ENCODE measurements at places on chromosomes 2 and 18.

- no peak for DNase-seq
Observed at GRCh38 chr2:194587739-194588270, 1069.2 kb upstream of the SLC39A10 start.

DNA sequence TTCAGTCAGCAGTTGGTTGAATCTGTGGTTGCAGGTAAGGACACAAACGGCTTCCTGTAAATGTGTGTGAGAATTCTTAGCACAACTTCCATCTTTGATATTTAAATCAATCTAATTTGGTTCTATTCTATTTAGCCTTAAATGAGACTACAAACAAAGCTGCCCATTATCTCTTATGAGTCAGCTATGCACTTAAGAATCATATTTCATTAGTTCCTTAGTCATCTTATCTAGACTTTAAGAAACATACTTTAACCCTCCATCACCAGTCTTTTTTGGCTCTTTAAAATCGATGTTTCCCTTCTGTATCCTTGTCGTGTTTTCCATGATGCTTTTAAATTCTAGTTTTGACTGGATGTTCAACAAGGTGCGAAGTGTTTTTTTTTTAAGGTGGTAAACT is 114.4 kb upstream of the TMEM200C start:
- DNase-seq = no peak

DNA sequence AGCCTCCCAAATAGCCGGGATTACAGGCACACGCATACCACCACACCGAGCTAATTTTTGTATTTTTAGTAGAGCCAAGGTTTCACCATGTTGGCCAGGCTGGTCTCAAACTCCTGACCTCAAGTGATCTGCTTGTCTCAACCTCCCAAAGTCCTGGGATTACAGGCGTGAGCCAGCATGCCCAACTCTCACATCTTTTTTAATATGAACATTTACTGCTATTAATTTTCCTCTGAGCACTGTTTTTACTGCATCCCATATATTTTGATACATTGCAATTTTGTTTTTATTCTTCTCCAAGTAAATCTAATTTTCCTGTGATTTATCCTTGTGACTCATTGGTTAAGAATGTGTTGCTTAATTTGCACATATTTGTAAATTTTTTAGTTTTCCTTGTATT is 9.5 kb upstream of the TANK start:
- no peak for DNase-seq

- DNase-seq = peak; percentile 67
Observed at GRCh38 chr2:28137221-28137620, 246.7 kb downstream of the BABAM2 start.

DNA sequence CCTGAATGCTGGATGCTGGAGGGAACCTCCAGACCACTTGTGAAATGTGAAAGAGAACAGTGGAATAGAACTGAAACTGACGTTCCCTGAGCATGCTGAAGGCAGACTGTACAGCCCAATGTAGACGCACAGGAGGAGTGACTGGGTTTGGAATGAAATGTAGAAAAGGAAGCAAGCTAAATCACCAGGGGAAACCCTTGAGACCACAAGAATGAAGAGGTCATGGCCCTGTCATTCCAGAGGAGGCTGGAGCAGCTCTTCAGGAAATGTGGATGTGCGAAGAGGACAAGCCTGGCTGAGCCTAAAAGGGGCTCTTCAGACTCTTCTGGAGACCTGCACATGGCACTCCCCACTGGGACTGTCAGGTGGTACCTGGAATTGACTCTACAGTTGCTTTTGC is 118.5 kb upstream of the ALPP start:
- peak; percentile 61 for DNase-seq

DNA sequence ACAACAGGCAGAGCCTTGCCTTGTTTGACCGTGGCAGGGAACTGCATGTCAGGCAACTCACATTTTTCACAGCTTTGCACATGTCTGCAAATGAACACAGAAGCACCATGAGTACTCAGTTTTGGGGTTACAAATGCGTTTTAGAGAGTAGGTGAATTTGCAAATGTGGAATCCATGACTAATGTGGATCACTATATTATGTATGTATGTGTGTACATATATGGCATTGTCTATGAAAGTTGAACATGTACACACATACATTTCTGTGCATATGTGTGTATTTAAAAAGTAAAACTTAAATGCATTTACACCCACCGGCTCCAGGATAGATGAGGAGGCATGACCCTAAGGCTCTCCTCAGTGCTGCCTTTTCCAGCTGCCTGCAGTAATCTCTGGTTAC is 65.1 kb downstream of the SOWAHC start:
- no peak for DNase-seq

GRCh38 chr2:112831946-112832840 is 4.4 kb downstream of the IL1B start:
- DNase-seq = no peak

DNA sequence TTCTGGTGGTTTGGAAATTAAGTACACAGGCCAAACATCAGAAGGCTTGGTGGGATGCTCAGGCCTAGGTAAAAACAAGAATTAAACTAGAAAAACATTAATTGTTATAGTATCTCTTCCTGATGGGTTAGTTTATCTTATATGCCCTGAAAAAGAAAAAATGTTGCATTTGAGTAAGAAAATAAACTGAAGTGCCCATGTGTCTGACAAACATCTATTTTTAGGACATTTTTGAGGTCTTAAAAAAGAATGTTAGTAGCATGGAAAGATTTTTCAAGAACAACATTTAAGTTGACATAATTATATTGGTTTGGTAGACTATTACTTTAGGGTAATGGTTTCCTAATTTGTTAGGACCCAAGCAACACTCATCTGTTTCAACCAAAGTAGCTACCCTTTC is 140.1 kb upstream of the RND3 start:
- no peak for DNase-seq

- no peak for DNase-seq
Observed at GRCh38 chr18:11506856-11507255, 102.5 kb upstream of the SLC35G4 start.

DNA sequence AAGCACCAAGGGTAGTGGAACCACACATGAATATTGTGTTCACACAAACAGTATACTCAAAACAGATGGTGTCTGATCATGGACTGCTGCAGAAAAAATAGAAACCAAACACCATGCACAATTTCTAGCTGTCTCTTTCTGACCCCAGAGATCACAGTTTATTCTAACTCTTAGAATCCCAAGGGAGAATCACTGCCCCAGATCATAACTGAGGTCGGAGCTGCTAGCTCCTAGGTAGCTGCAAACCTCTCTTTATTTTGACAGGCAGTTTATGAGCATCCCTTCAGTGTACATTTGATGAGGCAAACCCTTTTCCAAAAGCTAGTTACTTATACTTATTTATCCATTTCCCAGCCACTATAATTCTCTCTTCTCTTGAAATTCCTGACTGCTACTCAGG is 439.1 kb upstream of the HNMT start:
- no peak for DNase-seq

DNA sequence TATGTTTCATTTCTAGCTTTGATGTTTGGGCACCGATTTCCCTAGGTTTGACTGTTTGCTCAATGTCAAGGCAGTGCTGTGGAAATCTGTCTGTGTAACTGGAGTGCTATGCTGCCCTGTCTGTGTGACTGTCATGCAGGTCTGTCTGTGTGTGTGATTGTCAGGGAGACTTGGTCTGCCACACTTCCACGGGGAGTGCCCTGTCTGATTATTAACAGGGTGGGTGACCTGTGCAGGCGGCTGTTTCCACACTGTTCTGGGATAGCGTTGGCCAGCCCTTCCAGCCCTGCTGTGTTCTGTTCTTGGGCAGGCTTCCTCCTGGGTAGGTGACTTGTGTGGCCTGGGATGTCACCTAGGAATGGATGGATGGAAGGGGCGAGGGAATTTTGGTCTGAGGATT is 85.3 kb downstream of the FHOD3 start:
- no peak for DNase-seq

DNA sequence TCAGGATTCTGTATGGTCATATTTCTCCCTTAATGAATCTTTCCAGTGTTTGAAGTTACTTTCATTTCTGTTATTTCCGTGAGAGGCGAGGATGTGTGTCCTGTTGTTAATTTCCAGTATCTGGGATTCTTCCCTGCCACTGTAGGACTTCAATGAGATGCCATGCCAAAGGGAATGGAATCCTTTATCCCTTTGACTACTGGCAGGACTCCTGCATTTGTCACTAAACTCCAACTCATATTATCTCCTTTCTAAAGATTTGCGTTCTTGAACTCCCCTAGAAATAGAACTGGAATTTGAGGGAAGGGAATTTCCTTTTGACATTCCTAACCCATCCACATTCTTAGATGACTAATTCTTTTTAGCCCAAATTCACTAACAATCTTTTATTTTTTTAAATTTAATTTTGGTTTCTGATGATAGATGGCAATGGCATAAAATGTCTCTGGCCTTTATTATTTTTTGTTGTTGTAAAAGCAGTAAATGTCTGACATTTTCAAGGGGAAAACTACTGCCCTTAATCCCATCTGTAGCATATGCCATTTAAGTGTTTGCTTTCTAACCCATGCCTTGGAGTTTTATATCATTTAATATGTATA is 87.8 kb upstream of the EML6 start:
- DNase-seq = no peak

GRCh38 chr2:174334781-174335251 is at the start of gene SP9:
Gene SP9 (plus strand): TSS chr2:174334954. CDS start chr2:174335093, 139 bp downstream.
- peak; percentile 54 for DNase-seq

DNA sequence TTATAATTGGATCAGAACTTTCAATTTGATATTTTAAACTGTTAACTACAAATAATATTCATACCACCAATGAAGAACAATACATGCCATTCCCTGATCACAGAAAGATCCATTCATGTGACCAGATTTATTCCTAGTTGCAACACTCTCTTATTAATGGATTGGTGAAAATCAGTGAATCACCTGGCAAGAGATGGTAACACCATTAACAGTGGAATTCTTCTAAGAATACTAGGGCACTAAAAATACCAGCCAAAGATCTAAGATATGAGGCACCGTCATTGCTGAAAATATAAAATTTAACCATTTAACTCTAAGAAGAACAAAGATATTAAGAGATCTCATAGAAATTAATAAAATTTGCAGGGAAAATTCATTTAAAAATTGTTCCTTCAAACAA is 58.1 kb downstream of the MAP4K3 start:
- no peak for DNase-seq

GRCh38 chr2:161004379-161004778 is 155.8 kb upstream of the TANK start:
- DNase-seq = peak; percentile 20

- peak; percentile 32 for DNase-seq
Observed at GRCh38 chr2:95323347-95324155, 26.4 kb downstream of the KCNIP3 start.

- no peak for DNase-seq
Observed at GRCh38 chr2:10984418-10985135, 72.8 kb downstream of the KCNF1 start.

DNA sequence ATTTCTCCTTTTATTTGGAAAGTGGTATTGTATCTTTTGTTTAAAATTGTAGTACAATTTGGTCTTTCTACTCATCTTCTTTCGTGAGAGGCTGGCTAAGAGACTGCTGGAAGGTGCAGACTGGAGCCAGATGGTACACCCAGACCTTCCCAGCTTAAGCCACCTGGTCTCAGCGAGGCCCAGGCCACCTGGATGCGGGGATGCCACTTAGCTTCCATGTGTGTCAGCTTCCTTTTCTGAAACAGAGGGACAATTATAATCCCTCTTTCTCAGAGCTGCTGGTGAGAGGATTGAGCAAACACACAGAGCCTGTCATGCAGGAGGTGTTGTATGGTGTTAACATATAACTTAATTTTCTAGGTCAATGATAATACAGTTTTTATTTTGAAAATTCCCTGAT is 17.4 kb downstream of the FARP2 start:
- no peak for DNase-seq

DNA sequence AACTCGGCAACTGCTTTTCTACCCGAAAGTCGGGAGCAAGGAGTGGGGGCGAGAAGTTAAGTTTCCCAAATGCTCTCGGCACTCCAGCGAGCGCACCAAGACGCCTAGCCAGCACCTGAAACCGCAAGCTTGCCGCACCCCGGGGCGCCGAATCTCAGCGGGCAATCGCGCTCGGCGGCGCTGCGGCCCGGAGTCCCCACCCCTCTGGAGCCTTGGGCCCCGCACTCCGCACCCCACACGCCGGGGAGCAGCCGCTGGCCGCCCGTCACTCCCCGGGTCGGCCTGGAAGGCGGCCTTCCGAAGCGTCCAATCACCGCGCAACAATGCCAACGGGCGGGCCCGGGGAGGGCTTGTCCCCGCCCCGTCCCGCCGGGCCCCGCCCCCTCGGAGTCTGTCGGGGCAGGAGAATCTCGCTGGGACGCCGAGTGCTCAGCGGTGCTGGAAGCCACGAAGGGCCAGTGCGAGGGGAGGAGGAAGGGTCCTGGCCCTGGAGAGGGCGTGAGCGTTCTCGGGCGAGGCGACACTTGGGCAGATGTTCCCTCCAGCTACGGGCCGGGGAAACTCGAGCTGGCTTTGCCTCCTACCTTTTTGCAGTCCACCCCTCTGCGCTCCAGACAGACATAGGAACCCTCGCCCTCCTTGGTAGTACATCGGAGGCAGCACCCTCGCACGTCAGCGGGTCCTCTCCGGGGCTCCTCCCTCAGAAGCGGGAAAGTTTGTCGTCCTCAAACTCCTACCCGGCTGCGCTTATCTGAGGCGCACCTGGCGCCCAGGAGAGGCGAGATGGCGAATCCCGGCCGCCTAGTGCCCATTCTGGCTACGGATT is 1.1 kb upstream of the ZBTB7C start:
- peak; percentile 94 for DNase-seq

GRCh38 chr2:201908901-201909300 is 102.6 kb downstream of the CDK15 start:
- no peak for DNase-seq

DNA sequence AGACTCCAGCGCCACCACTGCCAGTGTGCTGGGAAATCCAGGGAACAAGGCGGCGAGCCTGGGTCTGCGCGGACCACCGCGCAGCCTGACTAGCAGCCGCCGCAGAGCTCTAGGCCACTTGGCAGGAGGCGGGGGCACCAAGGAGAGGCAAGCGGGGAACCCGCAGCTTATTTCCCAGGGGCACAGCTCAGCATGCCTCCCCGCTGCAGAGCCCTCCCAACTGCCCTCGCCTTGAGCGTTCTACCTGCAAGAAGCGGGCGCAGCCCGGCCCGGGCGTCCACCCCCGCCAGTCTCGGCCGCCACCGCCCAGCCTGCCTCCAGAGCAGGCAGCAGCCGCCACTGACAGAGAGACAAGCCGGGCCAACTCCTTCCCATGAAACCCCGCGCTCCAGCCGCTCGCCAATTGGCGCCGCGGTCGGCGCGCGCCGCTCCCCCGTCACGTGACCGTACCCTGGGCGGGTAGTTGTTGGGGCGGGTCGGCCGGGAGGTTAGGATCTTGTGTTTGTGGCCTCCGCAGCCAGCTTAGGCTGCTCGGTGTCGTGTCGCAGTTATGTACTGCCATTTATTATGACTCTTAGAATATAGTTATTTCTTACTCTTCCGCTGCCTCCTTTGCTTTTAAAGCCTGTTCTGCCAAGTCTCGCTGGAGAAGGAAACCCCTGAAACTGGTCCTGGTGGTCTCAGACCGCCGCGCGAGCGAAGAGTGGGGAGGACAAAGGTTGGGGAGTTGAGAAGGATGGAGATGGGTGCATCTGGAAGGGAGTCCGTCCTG is at the start of gene LNPK:
Gene LNPK, minus strand, starts transcription at position 352 of the 772 bp plus-strand sequence. CDS start 6,683 bp downstream, outside the sequence.
- peak; percentile 92 for DNase-seq

- DNase-seq = peak; percentile 50
Observed at GRCh38 chr18:7830468-7830867, 263.4 kb downstream of the PTPRM start.

GRCh38 chr2:232870766-232871371 is 805 bp downstream of the SNORC start:
- no peak for DNase-seq

Data from epithelial cell of esophagus (primary cell).